ENCODE measurements at places on chromosomes 5 and 9.

- no peak for DNase-seq
Observed at GRCh38 chr5:30099634-30100033, 1093.9 kb upstream of the CDH6 start.

DNA sequence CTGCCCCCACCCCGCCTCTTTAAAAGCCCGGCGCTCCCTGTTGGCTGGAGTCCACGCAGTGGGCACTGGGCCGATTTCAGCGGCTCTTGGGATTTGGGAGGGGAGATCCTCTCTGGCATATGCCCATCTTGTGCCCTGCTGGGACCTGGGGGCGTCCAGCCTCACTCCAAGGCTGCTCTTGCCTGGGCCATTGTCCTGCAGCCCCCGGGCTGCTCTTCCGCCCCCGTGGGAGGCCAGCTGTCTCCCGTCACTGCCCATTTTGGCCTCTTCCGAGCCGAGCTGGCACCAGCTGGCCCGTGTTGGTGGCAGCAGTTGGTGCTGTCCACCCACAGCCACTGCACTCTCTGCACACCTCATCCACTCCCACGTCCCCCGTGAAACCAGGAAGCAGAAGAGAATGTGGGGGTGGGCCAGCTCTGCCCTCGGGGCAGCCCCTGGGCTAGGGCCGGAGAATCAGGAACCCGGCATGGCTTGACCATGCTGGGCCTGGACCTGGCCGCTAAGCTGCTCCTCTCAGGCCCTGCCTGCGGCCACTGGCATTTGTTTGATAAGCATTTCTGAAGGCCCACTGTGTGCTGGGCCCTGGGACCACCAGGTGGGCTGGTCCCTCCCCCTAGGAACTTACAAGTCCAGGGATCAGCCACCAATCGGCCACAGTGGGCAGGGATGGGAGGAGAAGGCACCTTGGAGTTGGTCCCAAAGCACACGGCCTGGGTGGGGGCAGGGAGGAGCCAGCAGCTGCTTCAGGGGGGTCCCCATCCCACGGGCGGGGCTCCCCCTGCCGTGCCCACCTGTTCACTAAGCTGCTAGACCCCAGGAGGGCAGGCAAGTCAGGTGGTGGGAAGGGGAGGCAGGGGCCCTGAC lies 2.2 kb downstream of the C8G start:
- DNase-seq: no peak

GRCh38 chr9:94166236-94166975 lies 82.1 kb downstream of the PTPDC1 start:
- DNase-seq: peak; percentile 98

GRCh38 chr9:133252301-133253020 lies 22.5 kb downstream of the ABO start:
- no peak for DNase-seq

DNA sequence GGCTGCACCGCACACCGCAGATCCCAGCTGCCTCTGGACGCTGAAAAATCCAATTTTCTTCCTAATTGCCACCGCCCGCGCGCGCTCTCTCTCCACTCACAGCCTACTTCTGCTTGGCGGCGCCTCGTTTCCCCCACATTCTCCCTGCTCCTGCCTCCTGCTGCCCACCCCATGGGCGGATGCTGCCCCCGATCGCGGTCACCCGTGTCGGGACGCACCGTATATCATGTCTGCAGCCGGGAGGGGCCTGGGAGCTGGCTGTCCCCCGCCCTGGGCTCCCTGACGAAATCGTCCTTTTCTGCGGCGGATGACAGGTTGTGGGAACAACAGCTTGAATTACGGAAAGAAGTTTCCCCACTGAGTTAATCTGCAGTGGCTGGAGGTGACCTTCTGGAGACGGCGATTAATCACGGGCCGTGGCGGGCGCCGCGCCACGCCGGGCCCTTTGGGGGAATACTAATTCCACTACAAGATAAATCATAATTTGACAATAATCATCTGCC lies 36.3 kb upstream of the PSD2 start:
- no peak for DNase-seq

- DNase-seq: no peak
Observed at GRCh38 chr5:67910546-67910945, 305.0 kb upstream of the PIK3R1 start.

- no peak for DNase-seq
Observed at GRCh38 chr5:17735761-17736160, 101.5 kb downstream of the TAF11L14 start.

- DNase-seq: no peak
Observed at GRCh38 chr5:23405316-23406068, 101.9 kb upstream of the PRDM9 start.

DNA sequence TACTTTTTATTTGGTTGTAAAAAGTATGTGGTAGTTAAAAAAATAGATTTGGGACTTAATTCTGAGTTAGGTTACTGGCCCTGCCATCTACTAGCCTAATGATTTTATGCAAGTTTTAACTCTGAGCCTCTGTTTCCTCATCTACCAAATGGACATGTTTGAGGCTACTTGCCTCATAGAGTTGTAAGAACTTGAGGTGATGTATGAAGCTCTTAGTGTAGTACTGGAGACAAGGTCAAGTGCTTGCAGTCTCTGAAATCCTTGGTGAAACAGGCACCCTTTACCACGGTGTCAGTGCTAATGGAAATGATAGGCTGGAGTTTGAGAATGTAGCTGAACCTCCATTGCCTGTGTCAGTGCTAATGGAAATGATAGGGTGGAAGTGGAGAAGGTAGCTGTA lies 15.3 kb downstream of the GPR107 start:
- DNase-seq: no peak

DNA sequence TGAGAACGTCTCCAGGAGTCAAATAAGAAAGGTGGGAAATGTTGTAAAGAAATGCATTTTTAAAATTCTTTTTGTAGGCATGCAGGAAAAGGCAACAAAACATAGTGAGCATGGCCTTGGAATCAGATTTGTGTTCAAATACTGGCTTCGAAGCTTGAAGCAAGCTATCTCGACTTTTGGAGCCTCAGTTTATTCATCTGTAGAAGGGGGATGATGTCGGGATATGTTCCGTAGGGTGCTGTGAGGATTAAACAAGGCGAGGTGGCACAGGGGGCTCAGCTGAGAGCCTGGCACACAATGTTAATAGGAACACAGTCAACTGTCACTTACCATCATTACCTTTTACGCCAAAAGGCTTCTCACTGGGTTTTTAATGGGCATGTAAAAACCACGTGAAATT lies 4.8 kb downstream of the ADAMTS2 start:
- no peak for DNase-seq

DNA sequence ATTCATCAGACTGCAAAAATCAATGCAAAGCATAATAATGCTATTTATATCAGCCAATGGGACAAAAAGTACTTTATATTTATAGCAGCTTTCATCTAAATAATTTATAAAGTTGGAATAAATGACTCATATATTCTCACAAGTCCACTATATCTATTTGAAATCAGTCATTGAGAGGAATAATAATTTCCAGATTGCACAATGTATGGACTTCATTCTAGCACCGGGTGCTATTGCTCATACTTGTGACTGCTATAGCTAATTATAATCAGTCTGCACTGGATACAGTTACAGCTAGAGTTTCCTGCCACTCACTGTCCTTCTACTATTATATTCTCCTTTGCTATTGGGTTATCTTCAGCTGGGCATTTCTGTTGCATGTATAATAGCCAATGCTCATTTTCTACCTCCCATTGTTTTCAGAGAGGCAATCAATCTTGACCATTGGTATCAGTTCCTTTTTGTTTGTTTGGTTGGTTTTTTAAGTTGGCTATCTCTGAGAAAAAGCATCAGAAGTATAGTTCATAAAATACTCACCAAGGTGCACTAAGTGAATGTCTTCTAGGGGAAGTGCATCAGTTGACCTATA lies 1.9 kb downstream of the CDH18 start:
- DNase-seq: no peak

DNA sequence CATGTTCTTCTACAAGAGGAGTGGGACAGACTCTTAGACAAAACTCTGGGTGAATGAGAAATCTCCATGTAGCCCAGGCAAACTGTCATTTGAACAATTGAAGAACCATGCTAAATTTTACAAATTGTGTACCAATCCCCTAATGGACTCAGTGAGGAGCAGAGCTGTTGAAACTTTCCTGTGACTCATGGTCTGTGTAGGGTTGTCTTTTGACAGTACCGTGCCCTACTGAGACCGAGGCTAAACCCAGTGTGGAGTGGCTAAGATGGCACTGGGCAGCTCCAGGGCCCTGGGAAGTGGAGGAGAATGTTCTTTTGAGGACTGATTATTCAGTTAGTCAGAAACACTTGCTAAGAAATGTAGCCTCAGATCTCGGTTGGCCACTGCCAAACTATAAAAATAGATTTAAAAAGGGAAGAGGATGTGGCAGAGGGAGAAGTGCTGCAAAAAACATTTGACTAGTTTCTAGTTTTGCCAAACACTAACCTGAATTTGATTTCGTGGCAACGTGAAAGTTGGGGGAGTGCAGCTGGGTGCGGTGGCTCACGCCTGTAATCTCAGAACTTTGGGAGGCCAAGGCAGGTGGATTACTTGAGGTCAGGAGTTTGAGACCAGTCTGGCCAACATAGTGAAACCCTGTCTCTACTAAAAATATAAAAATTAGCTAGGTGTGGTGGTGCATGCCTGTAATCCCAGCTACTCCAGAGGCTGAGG lies 24.7 kb downstream of the POU4F3 start:
- DNase-seq: no peak

DNA sequence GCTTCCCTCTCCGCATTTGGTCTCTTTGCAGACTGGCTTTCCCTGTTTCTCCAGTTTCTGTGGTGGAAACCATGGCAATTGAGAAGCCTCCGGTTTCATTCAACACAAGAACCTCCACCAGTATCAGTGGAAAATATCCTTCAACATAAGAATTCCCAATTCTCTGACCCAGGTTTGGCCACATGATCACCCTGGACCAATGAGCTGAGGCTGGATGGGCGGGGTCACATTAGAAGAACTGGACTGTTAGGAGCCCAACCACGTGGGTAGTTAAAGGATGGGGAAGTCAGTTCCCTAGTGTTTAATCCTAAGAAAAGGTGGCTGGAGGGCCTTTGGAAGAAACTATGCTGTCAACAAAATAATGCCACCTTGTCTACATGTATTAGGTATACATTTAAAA lies 336.3 kb downstream of the DMRT2 start:
- no peak for DNase-seq

GRCh38 chr9:114300846-114301797 lies 21.8 kb upstream of the ORM1 start:
- peak; percentile 8 for DNase-seq

DNA sequence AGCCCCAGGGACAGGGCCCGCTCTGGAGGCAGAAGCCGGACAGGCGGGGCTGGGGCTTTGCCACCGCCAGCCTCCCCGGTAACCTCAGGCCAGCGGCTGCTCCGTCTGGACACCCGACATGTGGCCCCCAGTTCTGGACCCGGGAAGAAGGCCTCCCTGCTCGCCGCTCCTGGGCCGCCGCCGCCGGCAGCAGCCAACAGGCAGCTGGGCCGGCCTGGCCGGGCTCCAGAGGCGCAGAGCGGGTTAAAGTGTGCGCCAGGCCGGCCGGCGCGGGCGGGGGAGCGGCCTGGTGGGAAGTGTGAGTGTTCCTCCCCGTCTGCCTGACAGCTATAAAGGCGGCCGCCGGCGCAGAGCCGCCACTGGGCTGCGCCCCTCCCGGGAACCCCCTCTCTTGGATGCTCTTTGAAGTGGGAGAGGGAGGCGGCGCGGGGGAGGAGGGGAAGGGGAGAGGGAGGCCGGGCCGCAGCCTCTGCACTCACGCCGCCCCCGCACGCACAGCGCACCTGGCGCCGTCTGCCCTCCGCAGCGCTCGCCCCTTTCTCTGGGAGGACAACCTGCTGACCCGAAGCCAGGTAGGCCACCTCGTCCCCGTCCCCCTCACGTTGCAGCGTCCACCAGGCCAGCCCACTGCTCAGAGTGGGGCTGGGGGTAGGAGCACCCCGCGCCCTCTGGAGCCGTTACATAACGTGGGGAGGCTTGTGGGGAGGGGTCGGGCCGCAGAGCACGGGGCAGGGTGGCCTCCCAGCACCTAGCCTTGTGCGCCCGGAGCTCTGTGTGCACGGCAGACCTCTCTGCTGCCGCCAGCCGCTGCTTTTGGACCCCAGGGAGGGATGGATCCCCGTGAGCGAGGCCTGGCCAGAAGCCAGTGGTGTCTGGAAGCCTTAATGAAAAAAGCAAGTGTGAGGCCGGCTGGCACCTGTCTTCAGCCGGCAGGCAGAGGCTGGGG lies at the start of gene ADAMTSL2:
TSS of gene ADAMTSL2 (plus strand) at position 359 of the 946 bp plus-strand sequence. CDS start 2,009 bp downstream, outside the sequence.
- peak; percentile 90 for DNase-seq

DNA sequence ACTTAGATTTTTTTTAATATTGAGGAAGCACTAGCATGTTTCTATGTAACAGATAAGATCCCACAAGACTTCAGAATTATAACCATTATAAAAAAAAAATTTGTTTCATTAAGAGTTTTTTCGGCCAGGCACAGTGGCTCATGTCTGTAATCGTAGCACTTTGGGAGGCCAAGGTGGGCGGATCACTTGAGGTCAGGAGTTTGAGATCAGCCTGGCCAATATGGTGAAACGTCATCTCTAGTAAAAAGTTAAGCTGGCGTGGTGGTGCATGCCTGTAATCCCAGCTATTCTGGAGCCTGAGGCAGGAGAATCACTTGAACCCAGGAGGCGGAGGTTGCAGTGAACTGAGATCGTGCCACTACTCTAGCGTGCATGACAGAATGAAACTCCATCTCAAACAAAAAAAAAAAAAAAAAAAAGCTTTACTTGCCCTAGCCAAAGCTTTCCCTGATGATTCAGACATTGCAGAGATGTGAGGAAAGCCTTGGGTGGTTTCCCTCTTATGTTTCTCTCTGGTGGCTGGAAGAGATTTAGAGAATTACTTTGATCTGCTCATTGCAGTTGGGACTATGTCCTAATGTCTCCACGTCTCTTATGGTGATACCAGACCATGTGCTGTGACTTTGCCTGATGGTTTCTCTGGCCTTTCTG lies 65.4 kb downstream of the EGFLAM start:
- no peak for DNase-seq

DNA sequence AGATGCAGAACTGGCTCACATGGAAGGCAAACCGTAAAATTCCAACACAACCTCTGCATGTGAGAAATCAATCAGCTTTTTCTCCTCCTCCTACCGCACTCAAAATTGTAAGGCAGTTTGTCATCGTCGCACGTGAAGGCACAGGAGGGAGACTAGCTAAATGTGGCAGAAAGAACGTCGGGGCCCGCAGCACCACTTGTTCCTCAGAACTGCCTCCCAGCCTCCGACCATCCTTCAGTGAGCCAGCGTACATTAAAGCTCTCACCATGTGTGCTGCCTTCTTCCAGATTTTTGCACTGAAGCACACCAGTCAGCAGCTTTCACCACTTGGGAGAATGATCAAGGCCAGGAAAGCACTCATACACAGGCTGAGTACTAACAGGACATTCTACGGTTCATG lies 105.9 kb downstream of the RFX3 start:
- DNase-seq: no peak

DNA sequence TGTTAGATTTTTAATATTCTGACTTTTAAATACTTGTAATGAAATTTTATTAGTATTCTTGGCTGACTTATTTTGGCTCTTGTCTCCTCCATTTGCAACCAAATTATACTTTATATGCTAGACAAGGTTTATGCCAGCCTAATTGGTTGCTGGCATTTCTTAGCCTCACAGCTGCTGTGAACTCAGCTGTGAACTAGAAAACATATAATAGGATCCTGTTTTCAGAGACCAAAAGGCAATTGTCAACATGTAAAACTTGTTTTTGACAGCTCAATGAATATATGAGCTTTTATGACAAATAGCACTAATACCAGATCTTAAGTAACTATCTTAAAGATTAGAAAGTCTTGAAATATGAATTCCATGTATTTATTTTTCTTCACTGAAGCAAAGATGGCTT lies 25.9 kb downstream of the KIF2A start:
- DNase-seq: no peak
